IMR-90 (cell line): ENCODE measurements at places on chromosomes 12 and 14. TPM values are rescaled to one million over a fixed set of nuclear protein-coding genes. Genes with fewer than 3 reads are reported as not detected.

ZNF605 gene
- 3.6 and 3.9 TPM in 2 replicates for polyA plus RNA-seq

CDCA4 gene
- polyA plus RNA-seq, result 18.6 and 21.4 TPM in 2 replicates

PIGH gene
- polyA plus RNA-seq, result 13.5 and 23.1 TPM in 2 replicates

B4GALNT3 gene
- polyA plus RNA-seq, result not detected in 2 replicates

ITGA5 gene
- polyA plus RNA-seq, result 254 and 259 TPM in 2 replicates

GRCh38 chr12:51322452-51322851 lies 1.5 kb downstream of the BIN2 start:
- no peak for DNase-seq

GRCh38 chr14:66496188-66496807 lies 10.1 kb downstream of the CCDC196 start:
- DNase-seq, result no peak

GRCh38 chr14:51207621-51208020 lies 32.4 kb upstream of the TMX1 start:
- no peak for DNase-seq

GRCh38 chr12:29807129-29807528 lies 23.4 kb upstream of the TMTC1 start:
- DNase-seq, result peak; percentile 74

DNA sequence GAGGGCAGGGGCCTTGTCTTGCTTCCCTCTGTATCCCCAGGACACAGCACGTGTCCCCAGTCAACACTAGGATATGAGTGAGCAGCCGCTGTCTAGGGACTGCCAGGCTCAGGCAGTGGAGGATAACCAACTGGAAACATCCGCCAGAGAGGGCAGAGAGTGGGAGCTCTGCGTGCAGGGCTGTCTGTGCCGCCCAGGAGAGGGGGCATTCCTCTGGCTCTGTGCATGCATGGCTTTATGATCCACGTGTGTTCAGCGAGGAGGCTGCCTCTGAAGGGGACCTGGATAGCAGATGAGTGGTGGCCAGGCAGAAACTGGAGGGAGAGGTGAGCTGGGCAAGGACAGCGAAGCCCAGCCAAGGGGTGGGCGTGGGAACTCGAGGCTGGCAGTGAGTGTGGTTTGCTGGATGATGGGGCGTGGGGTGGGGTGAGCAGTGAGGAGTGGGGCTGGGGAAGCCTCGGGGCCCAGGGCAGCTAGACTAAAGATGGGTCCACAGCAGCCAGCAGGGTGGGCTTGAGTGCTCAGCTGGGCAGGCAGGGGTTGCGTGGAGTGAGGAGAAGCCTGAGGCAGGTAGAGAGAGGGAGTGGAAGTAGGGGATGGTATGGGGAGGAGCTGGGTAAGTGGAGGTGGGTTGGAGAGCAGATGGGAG lies 72.9 kb downstream of the PRIMA1 start:
- DNase-seq, result no peak

DNA sequence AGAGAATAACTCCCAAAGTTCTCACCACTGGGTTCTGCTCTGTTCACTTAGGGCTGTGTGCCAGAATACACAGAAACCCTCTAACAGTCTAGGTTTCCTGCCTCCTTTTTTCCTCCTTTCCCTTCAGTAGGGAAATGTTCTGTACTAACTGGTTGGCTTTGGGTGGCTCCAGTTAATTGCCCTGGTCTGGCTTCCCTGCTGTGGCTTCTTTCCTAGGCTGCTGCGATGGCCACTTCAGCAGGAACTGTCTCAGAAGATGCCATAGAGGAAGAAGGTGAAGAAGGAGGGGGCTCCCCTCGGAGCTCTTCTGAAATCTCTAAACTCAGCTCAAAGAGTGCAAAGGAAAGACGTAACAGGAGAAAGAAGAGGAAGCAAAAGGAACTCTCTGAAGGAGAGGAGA lies 115.2 kb downstream of the SCN8A start:
- no peak for DNase-seq

DNA sequence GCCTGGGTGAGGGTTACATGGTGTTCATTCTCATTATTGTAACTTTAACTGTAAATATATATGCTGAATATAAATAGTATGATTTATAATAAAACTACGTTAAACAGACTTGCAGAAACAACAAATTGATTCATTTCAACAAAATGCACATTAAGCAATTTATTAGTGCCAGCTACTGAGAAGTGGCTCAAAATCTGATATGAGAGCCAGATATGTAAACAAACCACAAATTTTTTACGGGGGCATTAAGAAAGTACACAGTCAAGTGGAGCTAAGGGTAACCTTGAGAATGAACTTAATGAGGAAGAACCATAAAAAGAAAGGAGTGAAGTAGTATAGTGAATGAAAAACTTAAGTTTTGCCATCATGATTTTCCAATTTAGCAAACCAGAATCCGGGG lies 40.3 kb downstream of the CEP128 start:
- DNase-seq, result no peak

DNA sequence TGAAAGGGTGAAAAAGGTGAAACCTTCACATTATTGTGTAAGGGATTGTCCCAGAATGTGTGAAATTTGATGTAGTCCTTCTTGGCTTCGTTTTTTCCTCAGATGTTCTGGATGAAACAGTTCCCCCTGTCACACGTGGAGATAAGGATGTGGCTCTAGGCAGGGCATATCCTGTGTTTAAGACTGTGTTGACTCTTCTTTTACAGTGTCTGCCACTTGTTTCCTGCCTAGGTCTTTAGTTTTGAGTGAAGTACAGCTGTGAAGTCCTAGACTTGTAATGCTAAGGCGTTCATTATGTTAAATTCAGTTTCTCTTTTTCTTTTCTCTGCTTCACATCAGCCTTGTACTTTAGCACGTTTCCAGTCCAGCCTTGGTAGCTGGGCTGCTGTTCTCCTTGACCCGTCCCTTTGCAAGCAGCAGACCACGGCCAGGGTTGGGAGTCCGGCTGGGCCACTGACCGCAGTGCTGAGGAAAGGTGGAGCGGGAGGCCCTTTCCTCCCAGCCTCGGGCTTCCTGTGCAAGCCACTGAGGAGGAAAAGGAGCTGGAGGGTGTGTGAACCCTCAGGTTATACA lies 59.1 kb downstream of the RASSF3 start:
- peak; percentile 11 for DNase-seq

DNA sequence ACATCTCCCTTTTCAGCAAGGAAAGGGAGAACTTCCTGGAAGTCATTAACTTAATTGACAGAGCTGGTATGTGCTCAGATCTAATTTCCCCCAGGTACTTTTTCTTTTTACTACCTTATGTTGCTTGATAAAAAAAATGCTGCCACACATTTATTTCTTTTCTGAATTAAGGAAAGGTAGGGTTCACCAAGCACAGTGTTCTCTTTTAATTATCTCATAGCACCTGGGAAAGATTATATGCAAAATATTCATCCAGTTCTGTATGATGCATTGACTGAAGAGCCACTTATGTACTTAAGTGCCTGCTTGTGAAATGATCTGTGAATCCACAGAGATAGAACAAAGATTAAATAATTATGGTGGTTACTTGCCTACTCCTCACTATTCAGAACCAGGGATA lies 25.1 kb downstream of the KCNC2 start:
- no peak for DNase-seq

DNA sequence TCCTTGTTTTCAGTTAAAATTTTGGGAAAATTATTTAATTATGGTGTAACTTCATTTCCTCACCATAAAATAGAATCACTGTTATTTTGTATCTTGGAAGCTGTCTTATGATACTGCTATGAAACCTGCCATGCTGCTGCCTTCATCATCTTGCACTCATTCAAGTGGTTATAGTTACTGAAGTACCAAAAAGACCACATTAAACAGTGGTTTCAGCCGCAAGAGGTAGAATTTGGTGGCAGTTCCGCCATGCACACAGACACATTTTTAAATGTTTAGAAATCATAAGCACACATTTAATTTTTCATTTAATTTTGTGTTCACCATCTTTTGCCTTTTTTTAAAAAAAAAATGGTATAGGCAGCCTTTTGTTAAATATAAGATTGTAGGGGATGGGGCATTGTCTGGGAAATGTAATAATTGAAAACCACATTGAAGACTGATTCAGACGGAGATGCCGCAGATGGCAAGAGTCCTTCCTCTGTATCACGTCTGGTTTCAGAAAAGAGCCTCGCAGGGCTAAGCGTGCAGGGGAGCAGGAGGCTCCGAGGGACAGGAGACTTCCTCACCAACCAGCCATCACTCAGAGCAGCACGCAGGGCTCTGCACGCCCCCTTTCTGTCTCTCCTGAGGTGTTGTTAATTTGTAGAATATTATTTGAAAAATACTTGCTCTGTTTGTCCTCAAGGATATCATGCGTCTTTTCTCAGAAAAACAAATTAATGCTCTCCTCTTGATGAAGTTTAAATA lies 115.2 kb upstream of the PELI2 start:
- no peak for DNase-seq

GRCh38 chr14:95895720-95896119 lies 19.1 kb downstream of the TUNAR start:
- DNase-seq, result no peak

DNA sequence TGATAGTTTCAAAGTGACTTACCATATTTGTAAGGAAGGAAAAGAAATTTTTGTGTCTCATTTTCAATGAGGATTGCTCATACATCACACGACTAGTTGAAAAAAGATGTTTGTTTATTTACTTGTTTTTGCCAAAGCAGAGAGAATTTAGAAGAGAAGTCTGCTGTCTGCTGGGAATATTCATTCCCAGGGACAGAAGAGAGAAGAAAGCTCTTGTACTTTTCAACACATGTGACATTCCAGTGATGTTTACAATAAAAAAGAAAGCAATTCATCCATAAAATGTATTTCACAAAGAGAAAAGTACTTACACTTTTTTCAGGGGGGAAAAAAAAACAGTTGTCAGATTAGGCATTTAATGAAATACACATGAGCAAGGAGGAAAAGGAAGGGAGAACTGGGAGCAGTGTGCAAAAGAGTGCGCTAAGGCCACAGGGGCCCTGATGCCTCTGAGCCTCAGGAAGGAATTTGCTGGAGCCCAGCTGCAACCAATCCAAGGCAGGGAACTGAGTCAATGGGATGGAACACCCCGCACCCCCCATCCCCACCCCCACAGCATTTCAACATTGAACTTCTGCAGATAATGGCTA lies 115.0 kb downstream of the RPAP3 start:
- no peak for DNase-seq

DNA sequence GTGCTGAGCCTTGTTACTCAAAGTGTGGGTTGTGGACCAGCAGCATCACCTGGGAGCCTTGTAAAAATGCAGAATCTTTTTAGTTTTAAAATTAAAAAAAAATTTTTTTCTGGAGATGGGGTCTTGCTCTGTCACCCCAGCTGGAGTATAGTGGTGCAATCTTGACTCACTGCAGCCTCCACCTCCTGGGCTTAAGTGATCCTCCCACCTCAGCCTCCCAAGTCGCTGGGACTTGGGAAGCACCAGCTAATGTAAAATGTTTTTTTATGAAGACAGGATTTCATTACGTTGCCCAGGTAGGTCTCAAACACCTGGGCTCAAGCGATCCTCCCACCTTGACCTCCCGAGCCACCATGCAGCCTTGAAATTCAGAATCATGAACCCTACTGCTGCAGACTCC lies 14.4 kb downstream of the MYBPC1 start:
- no peak for DNase-seq
